ENCODE measurements at places on chromosomes 3 and 15.

- no peak for DNase-seq
Measured at GRCh38 chr15:57322602-57323250, 53.6 kb upstream of the CGNL1 start.

DNA sequence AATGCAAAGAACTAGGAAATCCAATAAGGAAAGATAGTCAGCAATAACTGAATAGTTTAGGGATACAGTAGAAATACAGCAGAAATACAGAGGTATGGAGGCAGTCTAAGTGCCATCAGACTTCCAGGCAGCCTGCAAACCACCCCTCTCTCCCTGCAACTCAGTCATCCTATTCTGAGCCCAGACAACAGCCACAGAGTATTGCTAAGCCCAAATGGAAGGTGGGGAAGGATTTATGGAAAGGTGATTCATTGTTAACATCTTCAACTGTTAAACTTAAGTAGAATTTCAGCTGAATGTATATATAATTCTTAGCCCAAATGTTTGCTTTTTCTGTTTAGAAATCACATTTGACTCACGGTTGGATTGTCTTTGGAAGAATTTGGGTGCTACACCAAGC is 300.4 kb downstream of the RBMS3 start:
- DNase-seq, result no peak

GRCh38 chr15:25541228-25541627 is 102.4 kb upstream of the UBE3A start:
- DNase-seq, result no peak

- no peak for DNase-seq
Measured at GRCh38 chr15:80210611-80211573, 41.1 kb downstream of the CTXND1 start.

DNA sequence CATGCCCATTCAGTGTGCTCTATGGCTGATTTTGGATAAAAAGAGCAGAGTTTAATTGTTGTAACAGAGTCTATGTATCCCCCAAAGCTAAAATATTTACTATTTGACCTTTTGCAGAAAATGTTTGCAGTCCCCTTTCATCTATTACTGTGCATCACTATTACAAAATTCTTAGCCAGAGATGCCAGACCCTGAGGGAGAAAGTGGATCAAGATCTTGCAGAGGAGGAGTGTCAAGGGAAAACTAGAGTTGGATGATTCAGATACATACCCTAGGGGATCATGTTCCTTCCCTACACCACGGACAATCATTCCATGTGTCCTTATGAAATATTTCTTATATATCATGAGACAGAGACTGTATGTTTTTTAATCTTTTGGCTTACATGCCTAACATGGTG is 68.6 kb upstream of the TPRG1 start:
- no peak for DNase-seq

- no peak for DNase-seq
Measured at GRCh38 chr15:78654272-78654671, 13.3 kb upstream of the CHRNB4 start.

Data from GM03348 (cell line).